ENCODE measurements at places on chromosomes 7 and 10.

GRCh38 chr10:48598936-48599829 is 5.7 kb downstream of the ARHGAP22 start:
- DNase-seq = no peak

- DNase-seq = no peak
Measured at GRCh38 chr7:29496355-29497020, 67.1 kb upstream of the PRR15 start.

- no peak for DNase-seq
Measured at GRCh38 chr10:21496343-21497176, 28.9 kb downstream of the SKIDA1 start.

- no peak for DNase-seq
Measured at GRCh38 chr10:103192089-103192450, 1.0 kb downstream of the NT5C2 start.

DNA sequence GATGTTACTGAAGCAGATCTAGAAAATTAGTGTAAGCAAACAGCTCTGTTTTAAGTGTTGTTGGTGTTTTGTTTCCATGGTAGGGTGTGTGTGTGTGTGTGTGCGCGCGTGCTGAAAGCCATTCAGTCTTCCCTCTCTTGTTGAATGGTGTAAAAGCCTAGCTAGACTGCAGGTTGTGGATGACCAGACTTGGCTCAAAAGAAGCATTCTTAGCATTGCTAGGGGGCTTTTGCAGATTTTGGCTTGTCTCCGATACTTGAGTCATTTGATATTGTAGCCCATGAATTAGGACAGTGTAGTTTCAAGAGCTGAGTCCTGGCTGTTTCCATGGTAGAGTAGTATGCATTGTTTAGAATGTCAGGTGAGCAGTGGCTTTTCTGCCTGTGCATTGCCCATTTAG is 99.1 kb downstream of the SND1 start:
- peak; percentile 60 for DNase-seq

All from fibroblast of the conjunctiva (primary cell).